GM13976 (cell line): ENCODE measurements at places on chromosomes 6 and 20.

DNA sequence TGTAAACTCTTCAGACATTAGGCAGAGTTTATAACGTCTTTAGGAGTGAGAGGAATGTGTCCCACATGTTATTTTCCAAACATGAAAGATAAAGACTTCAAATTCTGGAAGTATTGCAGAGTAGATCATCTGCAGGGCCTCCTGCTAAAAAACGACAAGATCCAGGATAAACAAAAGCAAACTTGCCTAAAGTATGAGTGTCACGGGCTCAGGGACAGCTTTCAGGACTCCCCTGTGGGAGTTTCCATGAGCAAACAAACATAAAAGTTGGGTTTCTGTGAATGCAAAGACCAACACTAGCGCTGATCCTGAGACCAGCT lies 76.9 kb downstream of the TXNDC5 start:
- DNase-seq = no peak

DNA sequence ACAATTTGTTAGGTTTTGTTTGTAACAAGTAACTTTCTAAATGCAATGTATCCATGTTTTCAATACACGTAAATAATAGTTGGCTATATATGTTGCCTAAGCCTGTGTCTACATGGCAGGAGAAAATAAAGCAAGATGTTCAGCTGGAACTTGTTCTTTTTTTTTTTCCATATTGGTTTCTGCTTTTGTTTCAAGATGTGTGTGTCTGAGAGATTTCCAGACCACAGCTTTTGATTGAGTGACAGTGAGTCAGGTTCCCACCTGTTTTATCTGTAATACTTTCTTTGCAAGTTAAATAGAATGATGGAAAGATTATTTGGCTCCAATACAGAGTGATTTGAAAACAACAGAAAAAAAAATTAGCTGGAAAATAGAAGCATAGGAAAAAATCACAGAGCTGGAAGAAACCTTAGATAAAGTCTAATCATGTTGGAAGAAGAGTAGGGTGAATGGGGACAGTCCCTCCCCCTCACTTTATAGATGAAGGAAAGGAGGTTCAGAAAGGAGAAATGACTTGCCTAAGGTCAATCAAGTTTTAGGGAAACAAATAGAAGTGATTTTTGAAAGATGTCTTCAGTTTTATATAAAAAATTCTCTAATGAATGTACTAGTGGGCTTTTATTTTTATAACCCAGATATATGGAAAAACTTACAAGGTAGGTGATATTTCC lies 150.9 kb upstream of the STMND1 start:
- no peak for DNase-seq

DNA sequence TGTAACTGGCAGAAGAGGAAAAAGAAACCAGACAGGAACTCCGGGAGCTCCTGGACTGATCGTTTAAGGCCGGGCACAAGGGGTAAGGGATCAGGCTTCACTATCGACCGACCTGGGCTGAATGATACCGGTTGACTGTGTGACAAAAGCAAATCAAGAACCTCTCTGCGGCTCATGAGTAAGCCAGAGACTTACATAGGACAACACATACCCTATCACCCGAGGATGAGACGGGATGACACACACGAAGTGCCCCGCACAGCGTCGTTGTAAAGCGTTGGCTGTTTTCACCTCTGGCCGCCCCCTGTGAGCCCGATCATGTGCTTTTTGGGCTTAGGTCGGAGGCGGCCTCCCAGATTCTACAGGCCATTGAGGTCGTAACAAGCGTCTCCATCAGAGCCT lies 695 bp upstream of the TGIF2 start:
- peak; percentile 48 for DNase-seq

GRCh38 chr20:55153001-55153645 lies 677.7 kb downstream of the DOK5 start:
- no peak for DNase-seq

DNA sequence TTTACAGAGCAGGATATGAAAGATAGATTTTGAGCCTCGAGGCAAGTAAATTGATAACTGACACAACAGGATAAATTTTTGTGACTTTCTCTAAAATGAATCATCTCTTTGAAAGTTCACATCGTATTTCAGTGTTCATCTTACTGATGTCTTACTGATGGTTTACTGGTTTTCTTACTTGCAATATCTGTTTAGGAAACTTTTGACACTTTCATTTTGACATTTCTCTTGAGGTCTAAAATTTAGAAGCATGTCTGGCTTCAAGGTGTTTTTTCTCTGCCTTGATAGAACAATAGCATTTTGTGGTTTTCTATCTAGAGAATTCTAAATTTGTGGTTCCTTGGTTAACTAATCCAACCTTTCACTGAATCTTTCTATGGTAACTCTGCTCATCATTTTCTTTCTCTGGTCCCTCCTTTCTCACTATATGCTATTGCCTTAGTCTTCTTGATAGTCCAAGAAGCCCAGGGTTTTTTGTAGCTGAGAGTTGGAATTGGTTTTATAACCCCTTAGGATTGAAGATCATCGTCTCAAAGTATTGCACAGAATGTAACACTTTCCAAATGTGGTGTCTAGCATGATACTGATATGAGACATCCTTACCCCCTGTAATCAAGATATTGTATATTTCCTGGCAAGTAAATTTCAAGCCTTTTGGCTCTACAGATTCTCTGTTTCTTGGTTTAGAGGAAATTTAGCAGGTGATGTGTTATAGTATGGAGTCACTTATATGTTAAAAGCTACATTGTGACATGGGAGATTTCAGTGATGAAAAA lies 98.7 kb downstream of the RNF144B start:
- no peak for DNase-seq

DNA sequence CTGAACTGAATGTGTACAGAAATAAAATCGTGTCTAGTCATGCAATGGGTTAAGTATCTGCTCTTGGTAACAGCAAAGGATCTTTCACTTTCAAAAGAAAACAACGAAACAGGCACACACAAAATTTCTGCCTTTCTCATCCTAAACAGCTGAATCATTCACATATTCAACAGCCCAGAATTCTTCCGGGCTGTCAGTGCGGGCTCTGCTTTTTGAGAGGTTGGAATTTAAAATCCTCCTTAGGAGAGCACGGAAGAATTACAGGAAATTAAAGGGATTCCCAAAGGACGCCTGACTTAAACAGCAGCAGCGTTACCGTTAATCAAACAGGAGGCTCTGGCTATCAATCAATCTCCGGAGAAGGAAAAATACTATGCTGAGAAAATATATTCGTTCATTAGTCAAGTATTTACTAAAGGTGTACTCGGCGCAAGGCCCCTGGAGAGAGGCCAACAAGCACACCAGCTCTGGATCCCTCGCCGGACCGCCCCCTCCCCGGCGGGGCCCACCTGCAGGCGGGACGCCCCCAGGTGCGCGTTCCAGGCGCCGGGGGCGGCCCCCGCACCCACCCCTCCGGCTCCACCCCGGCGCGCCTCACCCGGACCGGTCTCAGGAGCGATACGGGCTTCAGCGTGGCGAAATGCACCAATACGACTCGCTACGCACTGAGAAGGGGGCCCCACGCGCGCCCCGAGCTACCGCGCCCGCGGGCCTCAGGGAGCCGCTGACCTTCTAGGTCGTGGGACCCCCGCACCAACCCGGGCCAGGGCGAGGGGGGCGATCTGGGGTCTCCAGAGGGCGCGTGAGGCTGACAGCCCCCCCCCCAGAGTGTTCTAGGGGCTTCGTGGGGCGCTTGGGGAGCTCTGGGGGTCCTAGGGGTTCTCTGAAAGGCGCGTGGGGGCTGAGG lies 1.0 kb downstream of the NAPB start:
- DNase-seq = peak; percentile 63

GRCh38 chr6:18465410-18466154 lies 78.4 kb downstream of the RNF144B start:
- DNase-seq = no peak

- peak; percentile 56 for DNase-seq
Measured at GRCh38 chr6:153023977-153024708, 21.6 kb upstream of the MTRF1L start.

- no peak for DNase-seq
Measured at GRCh38 chr6:41557335-41557734, 11.2 kb downstream of the FOXP4 start.

GRCh38 chr6:121263742-121264141 lies 70.5 kb downstream of the TBC1D32 start:
- no peak for DNase-seq

DNA sequence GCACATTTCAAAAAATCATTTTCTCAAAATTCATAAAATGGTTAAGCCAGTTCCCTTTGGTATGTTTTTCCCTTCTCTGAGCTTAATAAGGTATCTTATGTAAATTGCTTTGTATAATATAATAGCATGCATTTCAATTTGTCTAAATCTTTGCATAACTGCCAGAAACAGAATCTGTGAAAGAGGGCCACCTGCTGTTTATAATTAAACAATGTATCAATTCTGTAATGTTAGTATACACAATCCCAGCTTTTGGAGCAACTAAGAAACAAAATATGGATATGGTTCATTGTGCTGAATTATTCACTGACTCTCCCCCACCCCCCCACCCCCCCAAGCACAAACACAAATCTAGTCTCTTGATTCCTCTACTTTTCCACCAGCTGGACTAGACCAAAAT lies 54.8 kb downstream of the GPX5 start:
- no peak for DNase-seq

- peak; percentile 57 for DNase-seq
Measured at GRCh38 chr6:37110500-37111461, 59.2 kb upstream of the PIM1 start.

- DNase-seq = no peak
Measured at GRCh38 chr20:24446811-24447210, 22.6 kb upstream of the SYNDIG1 start.

DNA sequence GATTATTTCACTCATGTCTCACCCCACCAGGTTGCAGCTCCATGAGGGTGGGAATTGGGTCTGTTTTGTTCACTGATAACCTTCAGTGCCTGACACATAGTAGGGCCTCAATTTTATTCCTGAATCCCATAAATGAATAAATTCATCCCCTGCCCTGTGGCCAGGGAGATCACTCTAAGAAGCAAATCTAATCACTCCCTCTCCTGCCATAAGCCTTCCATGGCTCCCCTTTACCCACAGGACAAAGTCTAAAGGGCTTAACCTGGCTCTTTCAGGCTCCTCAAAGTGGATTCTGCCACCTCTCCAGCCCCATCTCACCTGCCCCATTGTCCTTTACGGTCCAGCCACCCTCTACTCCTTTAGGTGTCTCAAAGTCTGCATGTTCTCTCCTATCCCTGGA lies 141.8 kb upstream of the PTPN1 start:
- no peak for DNase-seq

DNA sequence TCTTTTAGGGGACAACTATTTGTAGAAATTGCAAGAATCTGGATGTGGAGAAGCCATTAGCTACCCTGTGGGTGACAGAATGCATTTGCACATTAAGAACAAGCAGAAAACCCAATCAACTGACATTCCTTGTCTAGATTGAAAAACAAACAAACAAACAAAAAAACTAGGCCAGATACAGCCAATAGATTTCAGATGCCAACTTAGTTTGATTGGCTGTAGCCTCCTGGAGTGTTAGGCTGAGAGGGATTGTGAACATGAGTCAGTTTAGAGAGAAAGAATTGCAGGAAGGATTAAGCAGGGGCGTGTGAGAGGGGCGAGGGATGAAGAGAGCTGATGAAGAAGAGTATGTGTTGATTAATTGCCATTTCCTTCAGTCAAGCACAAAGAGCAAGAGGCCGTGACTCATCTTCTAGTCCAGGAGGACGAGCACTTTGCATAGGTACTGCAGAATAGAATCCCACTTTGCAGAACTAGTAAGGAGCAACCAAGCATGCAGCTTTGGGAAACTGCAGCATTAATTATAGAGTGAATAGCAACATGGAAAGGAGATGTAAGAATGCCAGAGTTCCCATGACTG lies 188.0 kb upstream of the RAB32 start:
- DNase-seq = no peak

DNA sequence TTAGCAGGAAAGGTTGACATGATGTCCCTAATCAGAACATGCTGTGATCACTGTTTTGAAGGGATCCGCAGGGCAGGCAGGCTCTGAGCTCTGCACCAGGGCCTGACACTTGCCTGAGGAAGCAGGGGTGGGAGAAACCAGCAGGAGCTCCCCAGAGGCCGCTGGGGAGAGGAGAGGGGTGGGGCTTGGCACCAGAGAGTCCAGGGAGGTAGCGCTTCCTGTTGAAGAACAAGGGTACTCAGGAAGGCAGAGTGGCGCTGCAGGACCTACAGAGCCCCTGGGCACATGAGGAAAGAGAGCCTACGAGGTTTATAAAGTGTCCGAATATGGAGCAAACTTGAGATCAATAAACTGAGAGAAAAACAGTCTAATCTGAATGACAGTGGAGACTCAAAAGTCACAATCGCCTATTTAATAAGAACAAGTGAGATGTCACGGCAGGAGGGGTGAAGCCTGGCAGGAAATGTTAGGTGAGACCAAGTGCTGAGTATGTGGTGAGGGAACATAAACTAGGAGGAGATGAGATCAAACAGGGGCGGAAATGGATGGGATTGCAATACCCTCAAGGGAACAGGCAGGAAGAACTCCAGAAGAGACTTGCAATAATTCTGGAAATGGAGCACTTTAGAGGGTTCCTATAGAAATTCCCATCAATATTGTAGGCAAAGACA lies 5.8 kb upstream of the TBXT start:
- DNase-seq = no peak

- DNase-seq = no peak
Measured at GRCh38 chr20:13613917-13614316, 24.8 kb downstream of the TASP1 start.

DNA sequence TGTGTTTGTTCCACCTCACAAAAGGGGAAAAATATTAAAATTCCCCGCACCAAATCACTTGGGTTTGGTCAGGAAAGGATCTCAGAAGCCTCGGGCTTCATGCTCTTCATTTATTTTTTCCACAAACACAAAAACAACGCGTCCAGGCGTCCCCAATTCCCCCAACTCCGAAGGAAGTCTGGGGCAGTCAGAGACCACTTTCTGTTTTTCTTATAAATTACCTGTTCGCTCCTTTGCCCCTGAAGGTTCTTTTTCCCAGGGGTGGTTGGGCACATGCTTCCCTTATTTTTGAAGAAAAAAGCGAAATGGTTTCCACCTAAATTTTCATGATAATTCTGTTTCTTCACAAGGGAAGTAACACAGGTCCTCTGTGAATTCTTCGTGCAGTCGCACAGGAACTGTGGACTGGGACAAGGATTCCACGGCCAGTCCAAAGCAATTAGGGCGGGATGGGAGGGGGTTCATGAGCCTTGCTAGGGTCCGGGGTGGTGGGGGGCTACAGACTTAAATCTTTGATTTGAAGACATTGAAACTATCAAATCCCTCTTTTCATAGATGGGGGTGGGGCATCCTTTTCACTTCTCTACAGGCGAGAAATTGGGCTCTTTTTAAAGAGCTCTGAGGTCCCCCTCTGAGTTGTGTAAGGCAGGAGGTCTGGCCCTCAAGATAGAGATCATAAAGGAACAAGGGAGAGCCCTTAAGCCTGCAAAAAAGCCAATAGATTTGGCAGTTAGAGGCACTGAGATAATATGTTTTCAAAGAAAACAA lies 30.5 kb upstream of the HFE start:
- no peak for DNase-seq
